Activated T-cell treated with anti-CD3 and anti-CD28 coated beads for 1 hour (primary cell): ENCODE measurements at places on chromosomes 11 and 22.

DNA sequence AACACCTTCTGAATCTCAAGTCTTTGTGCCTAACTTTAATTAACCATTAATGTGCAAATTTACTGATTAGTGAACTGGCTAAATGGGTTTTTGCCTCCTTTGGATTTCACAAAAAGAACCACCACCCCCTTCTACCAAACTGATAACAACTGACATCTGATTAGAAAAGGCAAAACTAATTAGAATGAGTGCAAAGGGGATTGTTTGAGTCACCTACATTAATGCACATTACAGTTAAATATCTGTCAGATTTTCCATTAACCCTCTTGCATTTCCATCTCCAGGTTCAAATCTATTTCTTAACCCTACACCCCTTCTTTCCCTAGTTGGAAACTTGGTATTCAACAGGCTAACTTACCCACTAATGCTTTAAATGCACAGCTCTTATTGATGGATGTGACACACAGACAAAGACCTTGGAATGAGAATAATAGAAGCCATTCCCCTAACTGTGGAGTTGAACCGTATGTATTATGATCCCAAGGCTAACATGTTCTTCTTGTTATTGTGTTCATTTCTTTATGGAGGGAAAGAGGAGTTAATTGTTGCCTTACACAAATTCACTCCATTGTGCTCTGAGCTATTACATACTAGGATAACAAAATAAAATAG, 161.5 kb upstream of the MTMR2 start:
- DNase-seq: no peak

DNA sequence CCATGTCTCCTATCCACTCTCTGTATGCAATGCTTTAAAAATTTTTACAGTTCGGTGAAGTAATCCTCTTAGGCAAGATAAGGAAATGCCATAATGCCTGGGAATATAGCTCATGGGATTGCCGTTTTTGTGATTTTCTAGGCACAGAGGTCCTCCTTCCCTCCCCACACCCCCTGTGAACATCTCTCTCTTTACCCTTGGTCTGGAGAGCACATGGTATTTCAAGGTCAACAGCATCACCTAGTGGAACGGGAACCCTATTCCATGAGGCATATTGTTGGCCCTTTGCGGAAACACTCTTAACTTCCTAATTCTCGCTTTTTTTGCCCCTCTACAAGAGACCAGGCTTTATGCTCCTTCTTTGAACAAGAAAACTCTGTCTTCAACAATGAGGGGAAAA, 8.8 kb downstream of the NXPE4 start:
- DNase-seq: no peak

GRCh38 chr11:6681949-6682348, 1.2 kb downstream of the MRPL17 start:
- no peak for DNase-seq

- no peak for DNase-seq
These were observed 617 bp upstream of the ARHGAP20 start for GRCh38 chr11:110712659-110713448.
